Activated B cell treated with CpG ODN at 0.5 μM for 24 hours (primary cell): ENCODE measurements at places on chromosomes 12 and 14. TPM values are rescaled to one million over a fixed set of nuclear protein-coding genes. Genes with fewer than 3 reads are reported as not detected.

DNA sequence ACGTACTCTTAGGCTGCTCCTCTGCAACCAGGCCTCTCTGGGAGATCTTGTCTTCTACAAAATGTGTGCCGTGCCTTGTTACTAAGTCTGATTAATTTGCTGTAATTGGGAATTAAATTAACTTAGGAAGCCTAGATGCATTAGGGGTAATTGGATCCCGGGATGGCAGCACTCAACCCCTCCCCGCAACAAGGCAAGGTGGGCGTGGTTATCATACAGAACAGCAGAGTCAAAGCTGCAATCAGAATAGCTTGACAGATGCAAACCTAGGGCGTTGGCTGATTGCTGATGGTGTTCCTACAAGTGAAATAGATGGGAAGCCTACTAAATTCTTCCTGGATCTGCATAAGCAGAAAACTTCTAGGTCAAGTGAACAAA lies 34.5 kb upstream of the NFYB start:
- no peak for DNase-seq

Gene CLEC4A
- total RNA-seq: 1.3 and 2.5 TPM in 2 replicates

Gene COA8
- 28.4 and 28.8 TPM in 2 replicates for total RNA-seq

Gene NGB
- total RNA-seq: not detected in 2 replicates

Gene CNTN1
- total RNA-seq: not detected in 2 replicates

GRCh38 chr14:91418387-91419043 lies 895 bp upstream of the CCDC88C start:
- peak; percentile 84 for DNase-seq

DNA sequence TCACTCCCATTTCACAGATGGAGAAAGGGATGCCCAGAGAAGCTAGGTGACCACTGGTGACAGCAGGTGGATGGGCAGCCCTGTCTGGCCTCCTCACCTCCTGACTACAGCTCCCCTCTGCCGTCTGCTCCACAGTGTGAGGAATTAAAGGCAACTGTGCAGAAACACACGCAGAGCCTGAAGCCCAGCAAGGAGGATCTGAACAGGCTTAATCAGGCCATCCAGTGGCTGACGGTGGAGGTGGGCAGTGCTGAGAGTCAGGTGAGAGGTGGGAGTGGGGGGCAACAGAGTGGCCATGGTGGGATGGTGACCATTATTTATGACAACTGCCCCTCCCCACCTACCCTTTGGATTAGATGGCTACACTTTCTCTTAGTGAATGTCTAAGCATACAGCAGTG lies 1.2 kb downstream of the KRT86 start:
- DNase-seq: no peak

- no peak for DNase-seq
Observed at GRCh38 chr12:101963697-101964096, 86.3 kb downstream of the DRAM1 start.

- no peak for DNase-seq
Observed at GRCh38 chr12:79769189-79769859, 78.6 kb upstream of the PAWR start.

GRCh38 chr12:38736821-38737220 lies 168.6 kb downstream of the CPNE8 start:
- DNase-seq: no peak

DNA sequence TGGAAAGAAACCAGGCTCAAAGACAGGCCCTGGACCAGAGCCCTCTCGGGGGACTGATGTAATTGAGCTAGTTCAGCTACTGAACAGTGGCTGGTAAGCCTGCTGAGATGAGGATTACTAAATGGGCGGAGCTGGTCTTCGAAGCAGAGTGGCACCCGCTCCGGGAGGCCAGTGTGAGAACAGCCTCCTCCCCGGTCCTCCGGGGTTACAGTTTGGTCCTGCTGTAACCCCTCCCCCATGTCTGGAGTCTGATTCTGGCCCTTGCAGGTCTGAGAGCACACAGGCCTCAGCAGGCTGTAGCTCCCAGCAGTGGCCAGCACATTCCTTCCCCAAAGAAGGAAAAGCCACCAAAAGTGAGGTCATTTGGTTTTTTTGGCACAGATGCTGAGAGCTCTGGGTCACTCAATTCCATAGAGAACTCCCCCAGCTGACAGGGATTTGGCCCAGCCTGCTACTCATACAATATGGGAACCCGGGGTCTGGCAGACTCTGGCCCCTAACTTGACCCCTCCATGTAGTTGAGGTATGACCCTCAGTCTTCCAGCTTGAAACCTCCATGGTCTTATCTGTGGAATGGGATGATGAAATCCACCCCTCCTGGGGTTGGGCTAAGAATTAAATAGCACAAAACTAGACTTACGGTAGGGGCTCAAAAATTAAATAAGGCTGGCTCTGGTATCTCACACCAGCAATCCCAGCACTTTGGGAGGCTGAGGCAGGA lies 39.0 kb downstream of the ACTN1 start:
- no peak for DNase-seq

Gene HOXC4
- total RNA-seq: 4.3 and 4.8 TPM in 2 replicates

- DNase-seq: no peak
Observed at GRCh38 chr14:70648346-70648745, 6.6 kb downstream of the TTC9 start.
